ENCODE measurements at places on chromosomes 13 and 19. TPM values are rescaled to one million over a fixed set of nuclear protein-coding genes. Genes with fewer than 3 reads are reported as not detected.

The SPART gene
- total RNA-seq, result 47.1 TPM

The LHFPL6 gene
- 22.2 TPM for total RNA-seq

The SIGLEC9 gene
- total RNA-seq, result 14.4 TPM

The UBE2L5 gene
- not detected for total RNA-seq

The TNFSF11 gene
- total RNA-seq, result not detected

The CYP2F1 gene
- total RNA-seq, result 4.1 TPM
